ENCODE measurements at places on chromosomes 12 and 14.

- no peak for DNase-seq
Measured at GRCh38 chr12:87883806-87884205, 145.4 kb downstream of the C12orf50 start.

GRCh38 chr12:84874825-84875139 lies 37.8 kb downstream of the SLC6A15 start:
- DNase-seq, result no peak

GRCh38 chr12:45655186-45655585 lies 74.3 kb upstream of the ARID2 start:
- peak; percentile 24 for DNase-seq

DNA sequence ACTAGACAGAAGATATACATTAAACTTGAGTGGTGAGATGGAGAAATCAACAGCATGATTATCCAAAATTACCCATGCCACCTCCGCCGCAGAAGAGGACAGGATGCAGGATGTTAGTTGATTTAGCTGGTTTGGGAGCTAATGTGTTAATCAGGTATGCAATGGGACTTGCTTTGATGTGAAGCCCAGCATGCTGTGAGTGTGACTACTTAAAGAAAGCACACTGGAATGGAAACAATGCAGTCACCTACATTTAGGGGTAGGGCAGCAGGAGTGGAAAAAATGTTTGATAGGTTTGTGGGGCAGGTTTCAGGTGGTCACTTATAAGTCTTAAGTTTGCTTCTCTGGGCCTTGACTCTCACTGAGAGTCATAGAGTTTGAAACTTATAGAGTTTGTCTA lies 170.0 kb upstream of the DAAM1 start:
- no peak for DNase-seq

DNA sequence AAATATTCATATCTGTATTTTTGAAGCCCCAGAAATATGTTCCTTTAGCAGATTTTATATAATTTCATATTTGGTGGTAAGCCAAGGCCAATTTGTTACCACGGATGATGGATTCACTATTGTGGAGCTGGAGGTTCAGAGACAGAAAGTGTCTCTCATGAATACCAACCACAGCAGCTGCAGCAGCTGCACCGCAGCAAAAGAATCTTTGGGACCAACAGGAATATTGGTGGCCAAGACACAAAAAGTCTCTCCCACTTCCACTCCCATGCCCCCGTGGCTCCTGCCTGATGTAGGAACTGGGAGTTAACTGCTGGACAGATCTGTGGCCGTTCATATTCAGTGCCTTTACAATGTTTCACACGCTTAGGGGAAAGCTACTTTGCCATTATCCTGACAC lies 155.3 kb downstream of the ADAMTS20 start:
- DNase-seq, result no peak

GRCh38 chr12:52239767-52240166 lies 6.7 kb downstream of the KRT7 start:
- no peak for DNase-seq

DNA sequence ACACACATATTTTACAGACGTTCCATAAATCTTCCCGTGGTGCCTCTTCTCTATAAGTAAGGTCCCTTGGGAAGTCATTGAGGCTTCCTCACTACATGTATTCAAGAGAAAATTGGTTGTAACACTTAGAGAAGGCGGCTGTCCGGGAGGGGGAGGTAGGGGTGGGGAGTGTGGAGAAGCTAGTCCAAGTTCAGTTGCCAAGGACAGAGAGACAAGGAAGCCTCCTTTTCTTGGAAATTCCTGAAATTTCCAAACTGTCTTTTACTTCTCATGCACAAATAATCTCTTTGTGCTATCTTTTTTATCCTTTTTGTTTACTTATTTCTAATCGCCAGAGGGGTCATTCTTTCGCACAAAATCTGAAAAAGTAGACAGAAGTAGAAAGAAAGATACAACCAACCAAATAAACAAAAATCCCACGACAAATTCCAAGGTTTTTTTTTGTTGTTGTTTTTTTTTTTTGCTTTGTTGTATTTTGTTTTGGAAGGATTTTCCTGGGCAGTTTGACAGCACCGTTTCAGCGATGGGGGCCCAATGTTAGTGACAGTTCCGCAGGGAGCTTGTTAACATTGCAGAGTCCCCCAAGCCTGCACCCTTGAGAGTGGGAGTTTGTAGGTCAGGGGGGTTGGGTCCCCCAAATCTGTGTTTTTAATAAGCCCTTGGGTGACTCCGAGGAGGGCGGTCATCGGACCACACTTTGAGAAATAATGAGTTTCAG lies 45.2 kb downstream of the MAP1LC3B2 start:
- DNase-seq, result peak; percentile 58

DNA sequence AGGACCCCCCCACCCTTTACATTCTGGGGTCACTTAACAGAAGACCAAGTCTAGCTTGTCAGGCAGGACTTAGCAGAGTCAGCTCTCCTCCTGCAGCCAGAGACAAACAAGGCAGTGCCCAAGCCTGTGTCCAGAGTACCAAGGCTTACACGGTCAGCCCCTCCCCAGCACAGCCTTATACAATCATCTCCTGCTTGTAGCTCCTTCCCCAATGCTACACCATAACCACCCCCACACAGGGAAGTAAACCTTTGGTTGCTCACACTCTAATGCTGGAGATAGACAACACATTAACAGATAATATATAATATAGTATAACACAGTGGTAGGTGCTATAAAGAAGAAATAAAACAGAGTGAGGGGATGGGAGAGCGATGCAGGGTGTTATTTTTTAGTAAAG lies 175.4 kb upstream of the PWP1 start:
- no peak for DNase-seq

DNA sequence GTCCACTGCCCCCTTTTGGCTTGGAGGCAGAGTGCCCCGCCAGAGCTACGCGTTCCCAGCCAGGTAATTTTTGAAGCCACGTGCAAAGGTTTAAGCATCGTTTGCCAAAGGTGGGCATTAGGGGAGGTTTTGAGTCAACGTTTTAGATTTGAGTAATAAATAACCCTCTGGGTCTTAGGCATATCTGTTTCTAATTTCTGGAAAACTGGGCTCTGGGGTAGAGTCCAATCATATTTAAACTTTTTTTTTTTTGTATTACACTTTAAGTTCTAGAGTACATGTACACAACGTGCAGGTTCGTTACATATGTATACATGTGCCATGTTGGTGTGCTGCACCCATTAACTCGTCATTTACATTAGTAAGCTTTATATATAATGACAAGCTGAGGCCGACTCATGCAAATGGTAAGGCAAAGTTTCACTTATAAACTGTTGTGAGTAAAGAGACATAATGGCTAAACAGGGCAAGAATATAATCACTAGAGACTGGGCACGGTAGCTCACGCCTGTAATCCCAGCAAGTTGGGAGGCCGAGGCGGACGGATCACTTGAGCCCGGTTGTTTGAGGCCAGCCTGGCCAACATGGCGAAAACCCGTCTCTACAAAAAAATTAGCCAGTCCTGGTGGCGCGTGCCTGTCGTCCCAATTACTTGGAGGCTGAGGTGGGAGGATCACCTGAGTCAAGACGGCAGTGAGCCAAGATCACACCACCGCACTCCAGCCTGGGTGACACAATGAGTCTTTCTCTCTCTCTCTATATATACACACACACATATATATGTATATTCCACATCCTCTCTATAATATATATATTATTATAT lies 491 bp upstream of the NR2C1 start:
- no peak for DNase-seq

DNA sequence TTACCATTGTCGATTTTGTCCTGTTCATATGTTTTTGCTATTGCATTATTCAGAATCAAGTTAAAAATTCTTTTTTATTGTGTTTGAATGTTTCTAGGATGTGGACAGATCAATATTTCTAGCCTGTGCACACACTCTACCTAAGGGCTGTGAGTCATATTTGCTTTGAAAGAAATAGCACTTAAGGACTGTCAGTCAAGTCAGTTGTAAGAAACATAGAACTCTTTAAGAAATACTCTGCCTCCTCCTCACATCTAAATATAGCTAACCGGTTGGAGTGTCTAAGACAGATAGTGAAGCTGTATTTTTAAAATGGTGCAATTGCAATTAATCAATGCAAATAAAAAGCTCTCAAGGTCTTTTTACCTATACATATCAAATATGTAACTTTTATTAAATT lies 17.9 kb upstream of the MGST1 start:
- no peak for DNase-seq

- DNase-seq, result no peak
Measured at GRCh38 chr14:72617391-72618031, 276.4 kb downstream of the DPF3 start.

DNA sequence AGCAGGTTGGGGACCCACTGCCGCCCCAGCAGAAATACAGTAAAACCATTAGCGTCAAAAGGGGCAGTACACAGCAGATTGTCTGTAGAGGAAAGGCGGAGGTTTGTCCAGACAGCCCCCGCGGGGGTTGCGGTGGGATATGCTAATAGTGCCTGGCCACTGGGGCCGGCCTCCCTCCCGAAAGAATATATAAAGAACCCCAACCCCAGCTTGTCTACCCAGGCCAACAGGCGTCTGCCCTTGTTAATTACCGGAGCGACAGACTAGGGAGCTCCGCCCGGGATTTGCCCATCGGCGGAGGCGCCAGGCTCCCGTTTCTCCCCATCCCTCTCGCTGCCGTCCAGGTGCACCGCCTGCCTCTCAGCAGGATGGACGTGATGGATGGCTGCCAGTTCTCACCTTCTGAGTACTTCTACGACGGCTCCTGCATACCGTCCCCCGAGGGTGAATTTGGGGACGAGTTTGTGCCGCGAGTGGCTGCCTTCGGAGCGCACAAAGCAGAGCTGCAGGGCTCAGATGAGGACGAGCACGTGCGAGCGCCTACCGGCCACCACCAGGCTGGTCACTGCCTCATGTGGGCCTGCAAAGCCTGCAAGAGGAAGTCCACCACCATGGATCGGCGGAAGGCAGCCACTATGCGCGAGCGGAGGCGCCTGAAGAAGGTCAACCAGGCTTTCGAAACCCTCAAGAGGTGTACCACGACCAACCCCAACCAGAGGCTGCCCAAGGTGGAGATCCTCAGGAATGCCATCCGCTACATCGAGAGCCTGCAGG lies at the start of gene MYF5:
Gene MYF5 (plus strand): TSS at position 217 of the 774 bp plus-strand sequence. CDS start 152 bp downstream, at position 369.
- no peak for DNase-seq

- DNase-seq, result peak; percentile 89
Measured at GRCh38 chr12:124545508-124546418, 21.6 kb downstream of the NCOR2 start.

- DNase-seq, result peak; percentile 11
Measured at GRCh38 chr12:89618113-89618862, 90.3 kb downstream of the ATP2B1 start.
